Muscle of leg (tissue), 16 donors: ENCODE measurements at places on chromosomes 12 and 14.

- H3K27ac ChIP-seq, result peak overlapping the region; percentile 21
- H3K4me3 ChIP-seq, result no peak overlapping the region
- H3K27me3 ChIP-seq, result no peaks in the 10 kb centered on the region
- H3K4me1 ChIP-seq, result peaks cover 46% of the 10 kb centered on the region
Measured at GRCh38 chr12:26112703-26113147, 12.1 kb downstream of the BHLHE41 start.

GRCh38 chr12:6336889-6337853 is 4.7 kb downstream of the TNFRSF1A start:
- peak; percentile 41 for DNase-seq
- H3K4me1 ChIP-seq, result peaks cover 76% of the 10 kb centered on the region
- H3K27me3 ChIP-seq, result no peaks in the 10 kb centered on the region
- H3K36me3 ChIP-seq, result peaks cover 29% of the 10 kb centered on the region

- no peak overlapping the region for H3K27ac ChIP-seq
- H3K36me3 ChIP-seq, result no peaks in the 10 kb centered on the region
- no peak overlapping the region for H3K4me3 ChIP-seq
- peaks cover 6% of the 10 kb centered on the region for H3K4me1 ChIP-seq
Measured at GRCh38 chr14:101594511-101595148, 33.3 kb downstream of the DIO3 start.

DNA sequence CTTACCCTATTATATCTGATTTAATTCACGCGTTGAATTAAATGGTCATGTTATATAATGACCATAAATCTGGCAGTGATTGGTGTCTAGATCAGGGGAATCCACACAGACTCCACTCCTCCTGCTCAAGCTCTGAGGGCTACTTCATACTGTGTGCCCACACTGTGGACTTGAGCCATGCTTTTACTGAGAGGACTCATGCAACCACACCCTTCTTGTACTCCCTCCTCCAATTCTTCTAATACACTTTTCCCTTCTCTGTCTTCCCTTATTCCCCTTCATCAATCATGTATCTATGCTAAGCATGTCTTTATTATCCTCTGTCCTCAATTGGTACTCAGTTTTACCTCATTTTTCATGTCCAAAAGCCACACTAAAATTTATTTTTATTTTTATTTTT is 37.7 kb upstream of the LRFN5 start:
- DNase-seq, result no peak
- no peaks in the 10 kb centered on the region for H3K4me1 ChIP-seq
- H3K27me3 ChIP-seq, result no peaks in the 10 kb centered on the region
- no peak overlapping the region for H3K27ac ChIP-seq
